ENCODE measurements at places on chromosomes 7 and 10.

GRCh38 chr10:50431133-50431532 is 179.8 kb upstream of the ASAH2 start:
- DNase-seq: no peak

GRCh38 chr10:104515678-104516199 is 125.4 kb upstream of the SORCS3 start:
- DNase-seq: no peak

GRCh38 chr7:118745927-118746326 is 521.4 kb downstream of the ANKRD7 start:
- DNase-seq: no peak

DNA sequence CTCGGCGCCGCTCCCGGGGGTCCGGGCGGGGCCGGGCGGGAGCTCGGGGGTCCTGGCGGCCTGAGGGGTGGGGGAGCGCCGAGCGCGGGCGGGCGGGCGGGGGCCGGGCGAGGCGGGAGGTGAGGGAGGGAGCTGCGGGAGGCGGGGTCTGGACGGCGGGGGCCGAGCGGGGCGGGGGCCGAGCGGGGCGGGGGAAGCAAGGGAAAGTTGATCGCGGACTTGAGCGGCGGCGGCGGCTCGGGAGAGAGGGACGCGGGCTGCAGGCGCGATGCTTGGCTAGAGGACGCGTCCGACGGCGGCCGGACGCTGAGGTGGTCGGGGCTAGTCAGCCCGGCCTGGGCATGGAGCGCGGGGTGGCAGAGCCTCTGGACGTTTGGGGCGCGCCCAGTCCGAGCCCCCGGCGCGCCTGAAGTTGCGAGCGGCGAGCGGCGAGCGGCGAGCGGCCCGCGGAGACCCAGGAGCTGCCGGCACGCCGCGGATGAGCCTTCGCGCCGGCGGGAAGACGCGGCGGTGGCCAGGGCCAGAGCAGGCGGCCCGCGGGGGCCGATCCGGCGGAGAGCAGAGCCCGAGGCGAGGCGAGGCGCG is at the start of gene CDH23:
TSS of gene CDH23 (plus strand) at position 210 of the 585 bp plus-strand sequence. CDS start 42,912 bp downstream, outside the sequence.
- no peak for DNase-seq

DNA sequence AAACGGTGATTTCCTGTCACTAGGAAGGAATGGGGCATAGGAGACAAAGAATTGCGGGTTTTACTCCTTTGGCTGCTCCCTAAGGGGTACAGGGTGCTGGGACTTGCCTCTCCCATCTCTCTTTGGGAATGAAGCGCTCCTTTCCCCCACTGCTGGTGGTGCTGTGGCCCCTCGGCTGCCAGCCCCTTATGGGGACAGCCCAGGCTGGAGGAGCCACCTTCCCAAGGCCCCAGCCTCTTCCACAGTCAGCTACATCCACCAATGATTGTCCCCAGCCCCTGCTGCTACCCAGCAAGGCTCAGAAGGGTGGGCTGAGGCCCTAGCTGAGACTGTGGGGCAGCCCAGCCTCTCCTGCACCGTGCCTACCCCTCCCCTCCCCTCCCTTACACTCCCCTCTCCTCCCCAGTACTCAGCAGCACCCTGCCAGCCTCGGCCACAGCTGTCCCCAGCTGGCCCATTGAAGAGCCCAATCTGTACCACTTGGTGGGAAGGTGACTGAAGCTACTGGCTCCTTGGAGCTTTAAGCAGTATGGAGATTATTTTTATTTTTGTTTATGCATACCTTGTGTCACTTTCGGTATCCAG is 19.0 kb downstream of the PRKAG2 start:
- DNase-seq: no peak

DNA sequence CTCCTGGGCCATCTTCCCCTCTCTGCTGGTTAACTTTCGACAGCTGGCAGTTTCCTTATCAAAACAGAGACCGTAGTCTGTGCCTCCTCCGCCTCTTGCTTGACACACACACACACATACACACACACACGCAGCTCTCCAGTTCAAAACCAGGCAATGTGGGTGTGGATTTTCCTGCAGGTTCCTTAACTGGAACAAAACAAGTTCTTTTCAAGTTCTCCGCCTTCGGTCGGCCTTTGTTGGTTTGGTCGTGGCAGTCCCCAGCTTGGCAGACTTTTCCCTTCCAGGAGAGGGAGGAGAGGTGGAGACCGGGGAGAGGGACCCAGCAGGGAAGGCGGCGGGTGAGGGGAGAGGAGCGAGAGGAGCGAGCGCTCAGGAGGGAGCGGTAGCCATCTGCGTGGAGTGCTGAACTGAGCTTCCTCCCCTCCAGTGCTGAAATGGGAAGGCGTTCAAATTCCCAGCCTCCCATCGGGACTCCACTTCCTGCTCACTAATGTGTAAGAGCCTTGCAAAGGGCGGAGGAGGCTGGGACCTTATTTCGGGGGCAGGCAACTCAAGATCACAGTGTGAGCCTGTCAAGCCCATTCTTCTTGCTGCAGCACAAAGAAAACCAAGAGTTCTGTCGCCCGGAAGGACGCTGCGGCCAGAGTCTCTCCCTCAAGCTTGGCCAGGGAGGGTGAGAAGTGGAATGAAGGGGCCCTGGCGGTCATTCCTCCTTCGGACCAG is 120.6 kb downstream of the PRPF18 start:
- DNase-seq: peak; percentile 67

DNA sequence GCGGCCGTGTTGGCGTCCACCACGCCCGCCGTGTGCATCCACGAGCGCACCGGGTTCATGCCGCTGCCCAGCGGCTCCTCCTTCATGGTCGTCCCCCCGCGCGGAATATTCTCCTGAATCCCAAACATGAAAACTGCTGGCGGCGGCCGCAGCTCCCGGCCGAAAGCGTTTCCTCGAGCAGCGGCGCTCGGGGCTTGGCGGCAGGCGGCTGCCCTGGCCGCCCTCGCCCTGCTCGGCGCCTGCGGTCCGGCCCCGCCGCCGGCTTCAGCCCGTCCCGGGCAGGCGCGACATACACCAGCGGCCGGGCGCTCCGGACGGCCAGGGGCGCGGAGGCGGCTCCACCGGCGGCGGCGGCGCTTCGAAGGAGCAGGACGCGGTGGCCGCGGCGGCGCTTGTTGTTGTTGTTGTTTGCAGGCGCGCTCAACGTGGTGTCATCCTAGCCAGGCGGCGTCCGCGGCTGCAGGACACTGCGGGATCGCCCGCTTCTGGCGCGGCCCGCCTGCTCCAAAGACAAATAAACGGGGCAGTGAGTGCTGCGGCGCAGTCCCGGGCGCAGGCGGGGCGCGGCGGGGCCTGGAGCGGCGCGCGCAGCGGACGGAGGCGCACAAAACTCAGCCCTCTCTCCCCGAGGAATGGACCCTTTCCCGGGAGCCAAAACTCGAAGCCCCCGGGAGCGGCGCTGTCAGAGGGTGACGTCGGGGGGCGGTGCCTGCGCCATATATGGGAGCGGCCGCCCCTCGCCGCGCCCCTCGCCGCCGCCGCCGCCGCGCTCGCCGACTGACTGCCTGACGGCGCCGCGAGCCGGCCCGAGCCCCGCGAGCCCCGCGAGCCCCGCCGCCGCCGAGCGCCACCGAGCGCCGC is at the start of gene EBF3:
TSS of gene EBF3 (minus strand) at position 634 of the 861 bp plus-strand sequence. CDS start at position 128, 506 bp downstream.
- no peak for DNase-seq

DNA sequence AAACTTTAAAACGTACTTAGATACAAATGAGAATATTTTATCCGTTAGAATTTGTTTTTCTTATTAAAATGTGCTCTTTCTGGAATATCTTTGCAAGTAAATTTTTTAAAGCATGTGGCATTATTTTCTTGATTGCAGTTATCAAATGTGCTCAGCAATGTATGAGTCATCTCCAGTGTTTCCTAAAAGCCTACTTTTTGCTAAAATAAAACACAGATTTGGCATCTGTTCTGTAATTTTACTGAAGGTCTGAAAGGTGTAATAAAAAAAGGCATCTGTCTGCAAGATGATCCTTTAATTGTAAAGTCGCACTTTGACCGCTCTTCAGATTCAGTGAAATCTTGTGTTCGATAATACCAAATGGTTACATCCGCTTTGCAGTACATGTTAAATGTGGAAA is 3.4 kb downstream of the GNAT3 start:
- no peak for DNase-seq

DNA sequence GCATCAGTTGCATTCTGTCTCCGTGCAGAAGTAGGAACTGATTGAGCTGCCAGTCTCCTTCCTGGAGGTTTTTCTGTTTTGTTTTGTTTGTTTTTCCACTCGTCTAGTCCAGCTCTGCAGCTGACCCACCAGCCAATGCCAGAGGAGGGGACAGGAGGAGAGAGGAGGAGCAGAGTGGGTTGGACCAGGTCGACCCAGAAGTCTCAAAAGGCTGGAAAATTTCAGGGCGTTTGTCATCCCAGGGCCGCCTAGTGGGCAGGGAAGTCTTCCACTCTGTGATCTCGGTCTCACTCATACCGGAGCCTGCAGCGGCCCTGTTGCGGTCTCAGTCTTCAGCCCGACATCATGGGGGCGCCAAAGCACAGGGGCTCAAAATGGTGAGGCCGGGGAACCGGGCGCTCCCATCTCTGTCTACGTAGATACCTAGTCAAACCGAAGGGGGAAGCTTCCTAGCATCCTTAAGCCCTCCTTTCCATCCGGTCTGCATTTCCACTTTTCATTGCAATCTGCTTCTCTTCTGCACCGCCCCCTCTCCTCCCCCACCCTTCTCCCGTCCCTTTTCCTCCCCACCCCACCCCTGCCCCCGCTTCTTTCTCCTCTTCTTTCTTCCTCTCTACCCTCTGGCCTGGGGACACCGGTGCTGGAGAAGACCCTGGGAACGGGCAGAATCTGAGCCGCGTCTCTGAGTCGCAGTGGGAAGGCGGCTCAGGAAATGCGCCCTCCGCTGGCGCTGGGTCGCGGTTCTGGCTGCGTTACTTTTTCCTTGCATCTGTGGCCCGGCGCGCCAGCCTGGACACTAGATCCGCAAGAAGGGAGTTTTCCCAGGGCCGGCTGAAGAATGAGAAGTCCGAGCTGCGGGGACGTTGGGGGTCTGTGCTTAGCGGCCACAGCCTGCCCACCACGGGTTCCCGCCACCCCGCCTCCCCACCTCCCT is 16.2 kb upstream of the PAX2 start:
- DNase-seq: peak; percentile 31

- DNase-seq: no peak
Measured at GRCh38 chr7:40884241-40884640, 749.4 kb downstream of the SUGCT start.

GRCh38 chr10:49082766-49083165 is 32.6 kb downstream of the VSTM4 start:
- DNase-seq: peak; percentile 48

DNA sequence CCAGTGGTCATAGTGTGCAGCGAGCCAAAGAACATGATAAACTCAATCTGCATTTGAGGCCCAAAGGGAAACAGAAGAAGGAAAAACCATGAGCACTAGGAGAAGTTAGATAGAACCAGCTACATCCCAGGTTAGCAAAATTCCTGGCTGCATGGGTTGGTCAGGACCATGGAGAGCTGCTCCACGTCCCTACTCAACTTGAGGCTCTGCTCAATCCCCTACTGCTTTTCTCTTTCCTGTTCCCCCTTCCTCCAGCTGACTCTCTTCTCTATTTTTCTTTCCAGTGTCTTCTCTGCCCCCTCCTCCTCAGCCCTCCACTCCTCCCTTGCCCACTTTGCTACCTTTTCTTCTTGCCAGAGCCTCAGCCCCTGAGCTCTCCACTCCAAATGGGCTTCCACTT is 21.9 kb upstream of the VSIR start:
- no peak for DNase-seq

- DNase-seq: no peak
Measured at GRCh38 chr10:71080381-71081228, 131.8 kb upstream of the UNC5B start.

DNA sequence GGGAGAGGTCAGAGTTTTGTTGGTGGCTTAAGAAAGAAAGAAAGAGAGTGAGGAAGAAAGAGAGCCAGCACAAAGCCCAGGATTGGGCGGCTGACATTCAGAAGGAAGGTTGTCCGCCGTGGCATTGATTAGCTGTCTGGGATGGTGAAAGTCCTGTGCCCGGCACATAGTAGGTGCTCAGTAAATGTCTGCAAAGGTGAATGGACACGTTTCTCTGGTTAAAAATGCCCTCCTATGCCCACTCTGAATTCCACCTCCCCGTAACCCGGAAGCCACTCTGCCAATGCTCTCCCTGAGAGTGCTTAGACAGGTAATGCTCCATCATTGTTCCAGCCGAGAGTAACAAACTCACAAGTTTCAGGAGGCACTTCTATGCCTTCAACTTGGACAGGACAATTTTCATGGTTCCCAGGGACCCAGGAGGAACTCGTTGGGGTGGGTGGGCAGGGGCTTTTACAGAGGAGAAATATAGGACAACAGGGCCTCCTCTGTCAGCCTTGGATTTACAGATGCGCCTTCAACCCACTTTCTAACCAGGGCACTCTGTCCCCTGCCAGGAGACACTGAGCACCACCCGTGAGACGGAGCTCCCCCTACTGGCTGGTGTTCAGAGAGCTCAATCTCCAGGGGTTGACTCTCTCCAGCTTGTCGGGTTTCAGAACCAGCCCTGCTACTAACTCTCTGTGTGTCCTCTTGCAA is 411.5 kb upstream of the ZMIZ1 start:
- peak; percentile 67 for DNase-seq

DNA sequence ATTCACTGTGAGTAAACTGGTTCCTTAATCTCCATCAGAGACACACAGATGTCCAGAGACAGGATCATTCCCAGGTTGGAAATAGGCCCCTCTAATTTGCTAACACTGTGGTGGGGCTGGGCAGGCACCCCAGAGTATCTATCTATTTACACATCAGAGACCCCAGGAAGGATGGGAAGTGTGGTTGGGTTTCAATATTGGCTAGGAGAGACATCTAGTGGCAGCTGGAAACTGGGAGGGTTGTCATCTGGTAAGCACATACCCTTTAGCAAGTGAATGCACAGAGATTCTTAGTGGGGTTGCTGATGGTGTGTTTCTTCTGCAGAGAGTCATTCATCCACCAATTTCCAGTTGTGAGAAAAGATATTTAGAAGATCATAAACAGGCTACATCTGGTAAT is 36.0 kb upstream of the NRG3 start:
- DNase-seq: no peak

DNA sequence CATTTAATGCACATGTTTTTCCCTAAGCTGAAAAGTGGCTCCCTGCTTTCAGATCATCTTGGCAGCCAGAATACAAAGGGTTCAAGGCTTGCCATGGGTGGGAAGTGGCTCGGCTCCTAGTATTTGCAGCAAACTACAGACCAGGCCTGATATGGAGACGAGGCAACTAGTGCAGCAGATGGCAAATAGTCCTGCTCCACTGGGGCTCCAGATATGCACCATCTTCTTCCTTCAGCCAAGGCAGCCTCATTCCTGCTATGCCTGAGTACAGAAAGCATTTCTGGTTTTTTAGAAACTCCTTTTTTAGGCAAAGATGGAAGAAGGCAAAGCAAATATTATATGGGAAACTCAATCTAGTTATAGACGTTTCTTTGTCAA is 23.9 kb downstream of the LRRC4 start:
- DNase-seq: no peak

DNA sequence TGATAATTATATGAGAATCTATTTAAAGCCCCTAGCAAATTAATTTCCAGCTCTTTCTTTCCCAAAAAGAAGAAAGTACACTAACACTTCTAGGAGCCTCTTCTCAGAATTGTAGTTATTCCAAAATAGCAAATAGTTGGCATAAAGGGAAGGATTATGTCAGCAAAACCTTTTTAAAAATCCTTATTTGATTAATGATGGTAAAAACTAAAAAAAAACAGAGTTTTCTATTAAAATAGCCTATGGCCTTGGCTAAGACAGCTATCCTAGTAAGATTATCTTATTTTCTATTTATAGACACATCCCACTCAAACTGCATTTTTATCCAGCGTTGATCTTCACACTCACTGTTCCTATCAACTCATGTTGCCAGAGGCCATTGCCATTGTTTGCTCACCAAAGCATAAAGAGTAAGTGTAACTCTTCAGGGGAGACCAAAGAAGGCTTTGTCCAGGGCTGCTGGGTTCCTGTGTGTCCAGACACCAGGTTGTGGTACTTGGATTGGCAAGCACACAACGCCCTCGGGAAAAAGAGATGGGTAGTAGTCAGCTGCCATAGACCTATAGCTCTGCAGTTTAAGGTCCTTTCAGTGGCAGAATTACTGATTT is 31.5 kb downstream of the ACTA2 start:
- DNase-seq: no peak
